ENCODE measurements at places on chromosomes 13 and 19. TPM values are rescaled to one million over a fixed set of nuclear protein-coding genes. Genes with fewer than 3 reads are reported as not detected.

DNA sequence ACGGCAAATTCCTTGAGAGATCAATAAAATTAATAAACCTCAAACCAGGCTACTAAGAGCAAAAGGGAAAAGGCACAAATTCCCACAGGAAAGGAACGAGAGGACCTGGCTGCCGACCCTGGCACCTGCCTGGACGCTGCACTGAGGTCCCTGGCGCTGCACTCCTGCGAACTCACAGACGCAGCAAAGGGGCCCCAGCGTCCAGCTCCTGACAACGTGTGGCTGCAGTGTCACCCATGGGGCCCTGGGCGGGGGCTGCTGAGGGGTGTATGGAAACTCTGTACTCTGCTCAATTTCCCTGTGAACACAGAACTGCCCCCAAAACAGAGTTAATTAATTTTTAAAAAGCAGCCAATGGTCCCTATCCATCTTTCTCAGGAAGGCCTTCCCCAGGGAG lies 61.3 kb upstream of the C13orf46 start:
- peak overlapping the region; percentile 35 for H3K4me3 ChIP-seq
- H3K27me3 ChIP-seq: no peaks in the 10 kb centered on the region
- H3K27ac ChIP-seq: peak overlapping the region; percentile 54
- no peak for DNase-seq
- H3K4me1 ChIP-seq: peaks cover 64% of the 10 kb centered on the region

GRCh38 chr19:46392837-46393236 lies 20.5 kb downstream of the CCDC8 start:
- H3K36me3 ChIP-seq: peaks cover 55% of the 10 kb centered on the region
- DNase-seq: no peak
- no peak overlapping the region for H3K4me3 ChIP-seq
- peak overlapping the region; percentile 55 for H3K27ac ChIP-seq
- no peaks in the 10 kb centered on the region for H3K27me3 ChIP-seq

Gene PEAK3
- 1.7 TPM for total RNA-seq

Gene LRRC63
- 0.19 TPM for total RNA-seq
